ENCODE measurements at places on chromosomes 5 and 9. TPM values are rescaled to one million over a fixed set of nuclear protein-coding genes. Genes with fewer than 3 reads are reported as not detected.

The IFNB1 gene
- total RNA-seq = not detected

The ZFR gene
- total RNA-seq = 57.4 TPM

The ZNF484 gene
- 1.8 TPM for total RNA-seq

The LHX3 gene
- 0.12 TPM for total RNA-seq

The MAST4 gene
- 1.2 TPM for total RNA-seq

The PCDHAC2 gene
- total RNA-seq = 2.6 TPM

The NR2F1-AS1 gene
- total RNA-seq = 3.8 TPM

The SMU1 gene
- 20.4 TPM for total RNA-seq

The CRHBP gene
- total RNA-seq = 0.24 TPM

The TSSK1B gene
- total RNA-seq = not detected

The CNTNAP3 gene
- 9.6 TPM for total RNA-seq

The ARAP3 gene
- 4.1 TPM for total RNA-seq

The RANBP3L gene
- not detected for total RNA-seq

The PCDHB2 gene
- total RNA-seq = 4.1 TPM

The MRPL36 gene
- 111 TPM for total RNA-seq

The IL9 gene
- total RNA-seq = not detected

The TNFAIP8 gene
- 30.3 TPM for total RNA-seq

The FAM200C gene
- 2.5 TPM for total RNA-seq

The VCAN gene
- 23.4 TPM for total RNA-seq

The CTNNAL1 gene
- total RNA-seq = 51.7 TPM

The ACER2 gene
- total RNA-seq = 2.6 TPM

The P4HA2 gene
- total RNA-seq = 35.8 TPM

The QRFP gene
- not detected for total RNA-seq

The UGT3A2 gene
- total RNA-seq = not detected

The PCDHGB2 gene
- total RNA-seq = 0.19 TPM

The DCP2 gene
- 11.2 TPM for total RNA-seq

The AGXT2 gene
- not detected for total RNA-seq

The NFIB gene
- 9.9 TPM for total RNA-seq

The FOXD4 gene
- total RNA-seq = 0.37 TPM

The BRINP1 gene
- 0.22 TPM for total RNA-seq

The NUTM2F gene
- total RNA-seq = not detected

The ADAMTSL2 gene
- not detected for total RNA-seq

The DEPDC1B gene
- 19.1 TPM for total RNA-seq

The DOCK2 gene
- 2.1 TPM for total RNA-seq

The OR13C8 gene
- total RNA-seq = not detected

Data from A549 treated with CpdA at 1 μM for 4 hours (cell line).